ENCODE measurements at places on chromosomes 5 and 9.

- no peak for DNase-seq
Observed at GRCh38 chr9:34454571-34455065, 3.8 kb downstream of the FAM219A start.

DNA sequence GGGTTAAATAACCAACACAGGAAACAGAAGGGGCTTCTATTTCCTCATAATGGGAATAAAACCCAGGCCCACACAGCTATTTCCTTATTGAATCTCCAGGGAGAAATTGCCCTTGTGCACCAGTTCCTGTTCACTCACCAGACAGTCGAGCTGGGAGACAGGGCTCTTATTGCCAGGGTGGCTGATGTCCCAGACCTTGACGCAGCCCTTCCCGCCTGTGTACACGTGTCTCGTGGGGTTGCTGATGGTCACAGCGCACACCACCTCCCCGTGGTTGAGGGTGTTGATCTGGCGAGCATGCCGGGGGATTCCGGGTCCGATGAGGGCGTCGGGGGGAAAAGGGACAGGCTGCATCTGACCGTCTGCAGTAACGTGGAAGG is 96.5 kb downstream of the TLE1 start:
- no peak for DNase-seq

- DNase-seq = peak; percentile 49
Observed at GRCh38 chr9:27276193-27277030, 20.5 kb downstream of the EQTN start.

DNA sequence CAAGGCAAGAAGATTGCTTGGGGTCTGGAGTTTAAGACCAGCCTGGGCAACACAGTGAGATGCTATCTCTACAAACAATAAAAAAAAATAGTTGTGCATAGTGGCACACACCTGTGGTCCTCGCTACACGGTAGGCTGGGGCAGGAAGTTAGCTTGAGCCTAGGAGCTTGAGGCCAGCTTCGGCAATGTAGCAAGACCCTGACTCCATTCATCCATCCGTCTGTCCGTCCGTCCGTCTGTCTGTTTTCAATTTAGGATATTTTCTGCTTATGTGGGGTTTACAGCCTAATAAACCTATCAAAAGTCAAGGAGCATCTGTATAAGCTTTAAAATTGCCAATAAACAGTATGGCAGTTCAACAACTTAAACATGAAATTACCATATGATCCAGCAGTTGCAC is 19.7 kb downstream of the HMGCR start:
- no peak for DNase-seq

DNA sequence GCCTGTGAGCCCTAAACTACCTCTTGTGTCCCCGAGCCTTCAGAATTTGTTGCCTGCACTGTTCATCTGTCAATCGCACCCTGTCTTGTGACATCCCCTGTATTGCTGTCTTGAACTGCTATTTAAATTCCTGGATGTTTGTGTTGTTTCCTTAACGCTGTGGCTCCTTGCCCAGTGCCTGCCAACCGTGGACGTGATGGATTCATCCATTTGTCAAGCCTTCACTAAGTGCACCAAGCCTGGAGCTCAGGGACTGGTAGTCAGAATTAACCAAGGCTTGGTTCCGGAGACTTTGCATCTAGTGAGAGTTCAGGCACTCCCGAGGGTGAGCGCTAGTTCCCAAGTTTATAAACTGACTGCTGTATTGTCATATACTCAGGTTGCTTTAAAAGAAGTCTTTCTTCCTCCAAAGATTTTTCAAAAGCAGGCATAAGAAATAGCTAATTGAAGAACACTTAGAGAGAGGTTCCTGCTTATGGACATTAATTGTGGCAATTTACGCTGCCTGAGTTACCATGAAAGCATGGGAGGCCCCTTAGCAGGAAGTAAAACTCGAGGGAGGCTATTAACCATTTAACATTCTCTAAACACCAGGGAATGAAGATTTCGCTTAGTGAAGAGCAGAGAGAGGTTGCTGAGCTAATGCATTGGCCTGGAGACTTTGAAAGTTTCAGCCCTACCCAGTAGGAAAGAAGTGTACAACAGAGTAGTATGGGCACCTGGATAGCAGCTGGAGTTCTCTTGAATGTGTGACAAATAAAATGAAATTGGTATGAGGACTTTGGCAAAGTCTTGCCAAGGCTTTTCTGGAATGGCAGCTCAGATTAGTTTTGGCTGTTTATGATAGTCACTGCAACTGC is 29.0 kb downstream of the RGS3 start:
- DNase-seq = no peak

- DNase-seq = no peak
Observed at GRCh38 chr9:111630182-111630963, 761 bp upstream of the DNAJC25 start.

DNA sequence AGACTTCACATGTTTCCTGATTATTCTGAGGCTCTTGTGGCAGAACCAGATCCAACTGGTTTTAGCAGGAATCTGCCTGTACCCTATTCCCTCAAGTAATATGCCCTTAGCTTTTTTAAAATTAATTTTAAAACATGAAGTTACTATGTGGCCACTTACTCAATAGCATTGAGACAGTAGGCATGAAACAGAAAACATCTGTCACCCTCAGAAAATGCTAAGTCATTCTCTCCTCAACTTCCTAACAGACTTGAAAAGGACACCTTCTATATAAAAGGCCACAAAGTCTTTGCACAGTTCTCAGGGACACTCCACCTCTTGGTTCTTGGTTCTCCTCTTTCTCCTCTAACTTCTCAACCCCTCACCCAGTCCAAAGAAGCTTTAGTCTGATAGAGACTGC is 277.8 kb downstream of the RAB3C start:
- DNase-seq = no peak

- no peak for DNase-seq
Observed at GRCh38 chr9:3480353-3480655, 45.5 kb downstream of the RFX3 start.

- no peak for DNase-seq
Observed at GRCh38 chr5:100188339-100188738, 346.8 kb upstream of the FAM174A start.

DNA sequence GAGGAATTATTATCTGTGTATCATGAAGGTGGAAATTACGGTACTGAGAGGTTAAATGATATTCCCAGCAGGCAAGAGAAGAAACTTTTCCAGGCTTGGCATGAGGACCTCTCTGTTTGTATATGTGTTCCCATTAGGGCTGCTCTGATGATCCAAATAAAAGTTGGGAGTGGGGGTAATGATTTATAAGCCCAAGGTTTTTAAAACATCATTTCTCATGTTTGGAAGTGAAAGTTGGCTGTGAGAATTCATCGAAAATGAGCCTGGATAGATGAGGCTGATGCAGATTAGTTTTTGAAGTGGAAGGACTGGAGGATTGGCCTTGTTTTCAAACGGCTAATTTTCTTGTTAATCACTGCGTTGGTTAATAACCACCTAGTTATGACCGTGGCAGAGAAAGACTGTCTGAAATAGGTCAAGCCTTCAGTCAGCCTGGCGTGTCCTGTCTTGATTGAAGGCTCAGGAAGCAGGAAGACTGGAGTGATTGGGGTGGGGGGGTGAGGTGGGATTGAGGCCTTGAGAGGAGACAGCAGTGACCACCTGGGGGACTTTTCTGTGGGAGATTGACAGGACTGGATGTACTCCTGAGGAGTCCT is 391.0 kb upstream of the WWC1 start:
- no peak for DNase-seq

DNA sequence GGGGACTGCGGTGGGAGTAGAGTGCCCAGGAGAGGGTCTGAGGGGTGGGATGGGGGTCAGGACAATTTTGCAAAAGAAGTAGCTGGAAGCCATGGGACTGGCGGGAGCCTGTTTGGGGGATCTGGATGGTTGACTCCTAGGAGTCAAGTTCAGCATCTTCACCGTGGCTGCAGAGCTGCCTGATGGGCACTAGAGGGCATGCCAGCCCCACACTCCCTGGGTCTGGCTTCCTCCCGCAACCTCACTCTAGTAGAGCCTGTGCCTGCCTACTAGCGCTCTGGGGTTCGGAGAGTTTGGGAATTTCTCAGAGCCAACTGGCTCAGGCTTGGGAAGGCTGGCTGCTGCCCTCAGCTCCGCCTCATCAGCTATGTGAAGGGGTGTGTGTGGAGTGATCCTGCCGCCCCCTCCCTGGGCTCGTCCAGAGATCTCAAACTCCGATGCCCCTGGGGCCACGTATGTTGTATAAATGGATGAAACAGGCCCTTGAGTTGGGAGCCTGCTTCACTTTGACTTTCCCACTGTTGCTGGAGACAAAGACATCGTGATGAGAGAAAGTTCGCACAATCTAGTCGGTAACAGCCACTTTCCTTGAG is 10.8 kb downstream of the TSPAN17 start:
- peak; percentile 69 for DNase-seq

GRCh38 chr9:14560194-14560593 is 133.0 kb downstream of the ZDHHC21 start:
- peak; percentile 61 for DNase-seq

DNA sequence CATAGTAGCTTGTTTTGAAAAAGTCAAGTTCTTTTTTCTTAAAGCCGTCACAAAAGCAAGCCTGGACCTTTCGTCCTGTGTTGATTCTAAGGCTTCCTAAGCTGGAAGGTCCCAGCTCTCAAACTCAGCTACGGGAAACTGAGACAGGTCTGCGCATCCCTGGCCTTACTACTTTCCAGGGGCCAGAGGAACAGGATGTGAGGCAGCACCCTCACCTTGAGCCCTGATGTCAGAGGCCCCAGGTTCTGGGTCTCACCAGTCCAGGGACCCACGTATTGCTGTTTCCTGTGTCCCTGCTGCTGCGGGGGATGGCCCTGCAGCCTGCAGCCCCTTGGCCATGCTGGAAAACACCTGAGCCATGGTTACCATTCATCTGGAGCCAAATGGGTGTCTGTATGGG is 123.9 kb downstream of the COL23A1 start:
- DNase-seq = no peak

- no peak for DNase-seq
Observed at GRCh38 chr9:137299938-137300337, 2.1 kb downstream of the NRARP start.

DNA sequence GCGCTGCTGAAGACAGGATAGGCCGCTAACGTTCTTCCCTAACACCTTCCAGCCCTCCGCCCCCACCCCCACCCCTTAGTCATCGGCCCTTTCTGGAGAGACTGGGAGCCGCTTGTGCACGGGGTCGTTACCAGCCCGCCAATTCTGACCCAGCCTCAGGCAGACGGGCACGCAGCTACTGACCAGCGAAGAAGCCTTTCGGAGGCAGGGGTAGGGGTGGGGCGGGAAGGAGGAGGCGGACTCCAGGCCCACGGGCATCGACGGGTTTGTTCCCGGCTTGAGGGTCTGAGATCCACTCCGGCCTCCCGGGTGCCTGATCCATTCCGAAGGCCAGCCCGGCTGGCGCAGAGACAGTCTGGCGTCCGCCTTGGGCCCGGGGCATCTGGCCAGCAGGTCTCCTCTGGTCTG is 729 bp upstream of the HAND1 start:
- no peak for DNase-seq

GRCh38 chr9:121308765-121309164 is 40.8 kb downstream of the GSN start:
- no peak for DNase-seq

DNA sequence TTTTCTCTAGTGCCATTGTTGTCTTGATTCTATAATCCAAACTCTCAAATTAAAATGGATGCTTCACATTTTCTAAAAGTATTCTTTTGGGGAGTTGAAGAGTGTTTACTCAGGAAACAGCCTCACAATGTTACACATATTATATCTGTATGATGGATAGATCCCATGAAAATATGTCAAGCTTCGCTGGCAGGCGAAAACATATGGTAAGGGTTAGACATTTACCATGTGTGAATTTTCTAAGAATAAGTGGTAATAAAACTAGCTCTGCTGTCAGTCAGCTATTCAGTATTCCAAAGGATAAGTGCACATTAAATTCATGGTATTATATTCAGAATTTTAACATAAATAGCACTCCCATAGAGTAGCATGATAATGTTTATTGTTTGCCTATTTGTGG is 13.3 kb upstream of the ADCY2 start:
- no peak for DNase-seq

GRCh38 chr9:130983970-130984369 is 25.0 kb upstream of the LAMC3 start:
- no peak for DNase-seq

DNA sequence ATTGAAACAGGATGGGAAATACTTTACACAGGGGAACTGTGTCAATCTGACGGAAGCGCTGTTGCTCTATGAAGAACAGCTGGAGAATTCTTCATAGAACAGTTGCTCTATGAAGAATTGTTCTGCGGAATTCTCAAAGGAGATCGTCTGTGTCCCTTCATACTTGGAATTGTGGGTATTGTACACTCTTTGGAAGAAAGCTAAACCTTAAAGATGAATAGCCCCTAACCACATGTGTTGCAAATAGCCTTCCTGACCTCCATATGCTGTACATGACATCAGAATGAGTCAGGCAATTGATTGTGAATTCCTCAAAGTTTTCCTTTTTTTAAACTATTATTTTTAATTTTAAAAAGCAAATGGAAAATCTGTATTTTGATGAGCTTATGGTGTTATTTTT is 15.6 kb downstream of the NIM1K start:
- no peak for DNase-seq

- peak; percentile 46 for DNase-seq
Observed at GRCh38 chr9:120402741-120403542, 177.0 kb downstream of the CDK5RAP2 start.

DNA sequence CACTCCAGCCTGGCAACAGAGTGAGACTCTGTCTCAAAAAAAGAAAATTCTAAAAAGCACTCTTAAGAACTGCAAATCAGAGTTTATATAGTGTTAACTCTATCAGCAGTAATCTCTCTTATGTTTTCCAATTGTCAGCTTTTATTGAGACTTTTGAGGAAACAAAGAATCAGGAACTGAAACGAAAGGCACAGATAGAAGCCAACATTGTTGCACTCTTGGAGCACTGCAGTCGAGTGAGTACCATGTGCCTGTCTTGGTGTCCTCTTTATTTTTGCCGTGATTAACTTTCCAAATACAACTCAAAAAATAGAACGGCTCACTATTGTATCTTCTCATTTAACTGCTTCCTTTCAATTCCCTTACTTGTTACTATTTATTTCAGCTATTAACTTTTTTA is 41.7 kb upstream of the LRRC19 start:
- DNase-seq = no peak

DNA sequence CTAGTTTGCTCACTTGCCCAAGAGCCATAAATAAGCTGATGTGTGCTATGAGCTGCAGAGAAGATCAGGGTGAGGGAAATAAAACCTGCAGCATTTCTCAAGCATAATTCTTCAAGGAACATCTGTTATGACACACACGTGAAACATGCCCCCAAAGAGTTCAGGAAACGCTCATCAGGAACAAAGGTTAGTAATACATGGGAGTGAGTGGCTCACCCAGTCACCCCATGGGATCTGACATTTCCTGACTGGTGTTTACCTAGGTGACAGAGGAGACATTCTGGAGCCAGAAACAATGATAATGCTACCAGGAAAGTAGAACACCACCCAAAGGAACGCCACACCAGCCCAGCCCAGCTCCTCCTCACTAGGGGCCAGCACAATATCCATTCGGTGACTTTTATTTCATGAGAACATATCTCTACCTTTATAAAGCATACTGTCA is 66.0 kb downstream of the FRMD3 start:
- DNase-seq = no peak

DNA sequence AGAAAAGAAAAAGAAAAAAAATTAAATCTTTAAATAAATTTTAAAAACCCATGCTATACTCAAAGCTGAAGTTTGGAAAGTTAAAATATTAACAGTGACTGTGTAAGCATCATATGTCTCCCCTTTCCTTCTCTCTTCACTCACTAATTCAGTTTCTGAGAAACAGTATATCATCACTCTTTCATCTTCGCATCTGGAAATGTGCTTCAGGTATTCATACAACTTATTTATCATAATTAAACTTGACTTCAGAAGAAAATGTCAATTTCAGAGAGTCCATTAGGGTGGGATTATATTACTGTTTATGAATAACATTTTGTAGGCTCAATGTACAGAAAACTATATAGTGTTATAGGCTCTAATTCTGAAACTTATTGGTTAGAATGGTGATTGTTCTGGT is 29.3 kb upstream of the TARS1 start:
- DNase-seq = no peak

Data from activated CD4-positive, alpha-beta T cell treated with anti-CD3 and anti-CD28 coated beads, Interleukin-2, Interleukin-4, amounts not matched to agents 100 ng/mL and 50 ng/mL, durations not matched to agents 16 hours and 8 hours (primary cell).